Smooth muscle cell of bladder (primary cell): ENCODE measurements at places on chromosomes 12 and 14. TPM values are rescaled to one million over a fixed set of nuclear protein-coding genes. Genes with fewer than 3 reads are reported as not detected.

The BTG1 gene
- total RNA-seq: 7.1 and 13.4 TPM in 2 replicates

The PRKD1 gene
- 12.4 and 18.4 TPM in 2 replicates for total RNA-seq

The DEGS2 gene
- total RNA-seq: under 0.01 and 0.46 TPM in 2 replicates

The ZDHHC22 gene
- total RNA-seq: not detected in 2 replicates

The KRT75 gene
- total RNA-seq: not detected in 2 replicates

The AKAP5 gene
- 0.74 and 1.1 TPM in 2 replicates for total RNA-seq

The RNASE7 gene
- not detected in 2 replicates for total RNA-seq

The VRTN gene
- total RNA-seq: not detected in 2 replicates

The IGF1 gene
- 9.0 and 11.7 TPM in 2 replicates for total RNA-seq

The TMEM132D gene
- total RNA-seq: under 0.01 TPM in 1 of 2 replicates, not detected in the other

The FSCB gene
- total RNA-seq: not detected in 2 replicates

The TUBA1A gene
- 514 and 549 TPM in 2 replicates for total RNA-seq

The OTX2 gene
- total RNA-seq: not detected in 2 replicates

The DLGAP5 gene
- 3.6 and 4.0 TPM in 2 replicates for total RNA-seq

The COPS7A gene
- 78.9 and 89.7 TPM in 2 replicates for total RNA-seq

The KITLG gene
- total RNA-seq: 29.0 and 33.9 TPM in 2 replicates

The KRT2 gene
- total RNA-seq: not detected in 2 replicates

The NAV3 gene
- total RNA-seq: 42.1 and 57.8 TPM in 2 replicates

The TMEM179 gene
- 0.14 TPM in 1 of 2 replicates, not detected in the other for total RNA-seq

The TPH2 gene
- total RNA-seq: not detected in 2 replicates

The AJUBA gene
- 31.0 and 47.3 TPM in 2 replicates for total RNA-seq

The PLCZ1 gene
- not detected in 2 replicates for total RNA-seq

The NYNRIN gene
- 6.4 and 10.2 TPM in 2 replicates for total RNA-seq

The RBM23 gene
- 47.5 and 50.9 TPM in 2 replicates for total RNA-seq

The LHX5 gene
- not detected in 2 replicates for total RNA-seq

The CRACR2A gene
- 5.1 and 9.0 TPM in 2 replicates for total RNA-seq

The B4GALNT3 gene
- under 0.01 TPM in 1 of 2 replicates, not detected in the other for total RNA-seq

The TSPAN19 gene
- total RNA-seq: not detected in 2 replicates

The RD3L gene
- total RNA-seq: not detected in 2 replicates

The NR1H4 gene
- total RNA-seq: 0.28 and 0.37 TPM in 2 replicates

The SRRM4 gene
- under 0.01 TPM in 2 replicates for total RNA-seq

The GPR68 gene
- total RNA-seq: 9.7 and 13.3 TPM in 2 replicates

The CABP1 gene
- 2.0 and 2.1 TPM in 2 replicates for total RNA-seq

The TMEM253 gene
- not detected in 2 replicates for total RNA-seq

The REC8 gene
- 0.85 and 1.2 TPM in 2 replicates for total RNA-seq

The ART4 gene
- under 0.01 TPM in 2 replicates for total RNA-seq

The RASAL1 gene
- not detected in 2 replicates for total RNA-seq

The NEUROD4 gene
- not detected in 2 replicates for total RNA-seq
